Esophagus squamous epithelium (tissue), 5 donors: ENCODE measurements at places on chromosomes 4 and X.

GRCh38 chr4:19128176-19128575, 1106.6 kb upstream of the LCORL start:
- no peak for DNase-seq

GRCh38 chrX:9534686-9535085, 69.8 kb downstream of the TBL1X start:
- no peak for DNase-seq

- no peak for DNase-seq
These were observed 136.9 kb upstream of the VCX start for GRCh38 chrX:7706032-7706431.

- no peak for DNase-seq
These were observed 46.5 kb downstream of the CWH43 start for GRCh38 chr4:49032440-49033161.

- DNase-seq, result no peak
These were observed 134.3 kb upstream of the AP1S2 start for GRCh38 chrX:15988661-15989603.

- DNase-seq, result no peak
These were observed 51.8 kb downstream of the MAP7D3 start for GRCh38 chrX:136199365-136199764.

GRCh38 chrX:13482746-13483541, 86.5 kb upstream of the EGFL6 start:
- DNase-seq, result no peak

DNA sequence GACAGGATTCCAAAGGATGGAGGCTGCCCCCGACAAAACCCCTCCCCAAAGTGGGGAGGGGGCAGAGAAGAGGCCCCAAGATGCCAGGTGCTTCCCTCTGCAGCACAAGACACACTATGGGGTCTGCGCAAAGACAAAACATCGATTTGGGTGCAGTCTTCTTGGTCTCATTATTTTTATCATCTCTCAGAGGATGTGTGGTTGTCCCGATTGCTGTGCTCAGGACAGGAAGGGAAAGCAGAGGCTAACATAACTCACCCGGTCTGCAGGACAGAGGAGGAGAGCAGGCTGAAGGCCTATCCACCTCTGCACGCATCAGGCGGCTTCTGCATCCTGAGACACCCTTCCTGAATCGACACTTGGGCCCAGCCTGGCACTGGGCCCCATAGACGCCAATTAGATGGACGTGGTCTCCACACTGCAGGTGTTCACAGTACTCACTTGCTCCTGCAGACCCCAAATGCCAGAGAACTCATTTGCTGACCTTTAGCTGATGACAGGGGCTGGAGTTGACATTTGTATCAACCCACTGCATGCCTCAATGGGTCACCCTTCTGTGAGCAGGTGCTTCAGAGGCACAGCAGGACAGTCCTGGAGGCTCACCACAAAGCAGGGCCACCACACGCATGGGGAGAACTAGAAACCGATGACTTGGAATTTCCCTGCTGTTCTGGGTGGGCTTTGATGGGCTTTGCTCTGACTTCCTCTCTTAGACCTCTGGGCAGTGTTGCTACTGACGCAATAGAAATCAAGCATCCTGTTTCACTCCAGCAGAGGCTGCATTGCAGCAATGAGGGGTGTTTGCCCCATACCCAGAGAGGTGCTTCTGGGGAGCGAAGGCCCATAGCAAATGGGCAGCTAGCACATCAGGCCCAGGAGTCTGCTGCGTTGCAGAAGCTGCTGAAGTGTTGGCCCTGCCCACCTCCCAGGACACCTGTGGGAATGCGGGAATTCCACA, 96.3 kb upstream of the ENPP6 start:
- no peak for DNase-seq

DNA sequence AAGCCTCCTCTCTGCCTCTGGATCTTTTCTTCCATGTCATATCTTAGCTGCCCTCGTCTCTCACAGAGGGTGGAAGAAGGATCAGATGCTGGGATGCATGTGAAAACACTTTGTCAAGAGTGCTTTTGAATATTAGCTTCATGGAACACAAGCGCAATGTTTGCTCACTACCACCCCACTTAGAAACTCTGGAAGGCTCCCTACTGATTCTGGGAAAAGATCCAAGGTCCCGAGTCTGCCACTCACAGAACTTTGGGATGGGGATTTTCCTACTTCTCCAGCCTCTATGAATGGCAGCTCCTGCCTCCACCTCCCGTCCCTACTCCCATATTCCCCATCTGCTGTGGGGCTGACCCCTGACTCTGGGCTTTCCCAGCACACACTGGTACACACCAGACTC, 40.2 kb upstream of the CRMP1 start:
- no peak for DNase-seq

DNA sequence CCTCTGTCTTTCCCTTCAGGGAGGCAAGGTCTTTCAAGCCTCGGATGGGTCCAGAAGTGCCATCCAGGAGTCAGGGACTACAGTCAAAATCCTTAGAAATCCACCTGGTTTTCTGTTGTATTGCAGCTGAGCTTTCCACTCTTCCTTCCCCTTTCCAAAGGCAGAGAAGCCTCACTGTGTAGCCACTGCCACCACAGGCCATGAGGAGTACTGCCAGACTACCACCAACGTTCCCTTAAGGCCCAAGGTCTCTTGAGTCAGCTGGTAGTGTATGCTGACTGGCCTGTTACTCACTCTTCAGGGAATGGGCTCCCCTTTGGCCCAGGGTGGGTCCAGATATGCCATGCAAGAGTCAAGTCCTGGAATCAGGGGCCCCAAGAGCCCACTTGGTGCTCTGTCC, 1454.1 kb downstream of the PCDH19 start:
- DNase-seq, result no peak

GRCh38 chrX:70754169-70754848, 154.2 kb downstream of the TEX11 start:
- no peak for DNase-seq

DNA sequence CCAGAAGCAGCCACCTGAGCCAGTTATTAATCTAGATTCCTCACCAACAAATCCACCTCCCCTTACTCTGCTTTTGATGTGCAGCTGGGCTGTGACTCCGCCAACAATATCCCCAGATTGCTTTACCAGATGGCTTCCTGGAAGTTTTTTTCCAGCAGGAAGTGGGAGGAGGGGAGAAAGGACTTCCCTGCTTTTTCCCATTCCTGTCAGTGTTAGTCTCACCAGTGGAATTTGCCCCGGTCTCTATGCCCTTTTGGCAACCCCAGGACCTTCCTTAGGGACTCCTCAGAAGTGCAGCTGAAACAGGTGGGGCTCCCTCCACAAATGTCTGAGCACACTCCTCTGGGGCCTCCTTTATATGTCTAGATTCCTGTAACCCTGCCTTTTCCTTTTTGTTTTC, 465.2 kb upstream of the IGFBP7 start:
- no peak for DNase-seq

DNA sequence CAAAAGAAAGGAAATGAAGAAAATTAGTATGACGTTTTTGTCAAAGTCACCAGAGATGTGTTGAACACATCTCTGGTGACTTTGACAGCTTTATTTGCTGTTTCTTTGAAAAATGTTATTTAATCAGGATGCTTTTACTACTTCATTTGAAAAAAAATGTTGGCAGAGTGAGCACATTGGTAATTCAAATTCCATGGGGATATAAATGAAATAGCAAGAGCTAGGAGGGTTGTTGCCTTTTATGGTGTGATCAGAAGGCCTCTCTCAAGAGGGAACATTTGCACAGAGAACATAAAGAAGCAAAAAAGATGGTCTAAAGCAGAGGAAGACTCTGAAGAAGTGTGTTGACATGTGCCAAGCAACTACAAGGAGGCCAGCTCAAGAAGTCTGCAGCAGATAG, 46.6 kb upstream of the CXCL8 start:
- DNase-seq, result no peak

GRCh38 chr4:61727286-61727685, 527.2 kb downstream of the ADGRL3 start:
- no peak for DNase-seq

- no peak for DNase-seq
These were observed 136.2 kb upstream of the BOD1L1 start for GRCh38 chr4:13763707-13764106.

GRCh38 chr4:17286752-17287460, 225.0 kb downstream of the QDPR start:
- no peak for DNase-seq

DNA sequence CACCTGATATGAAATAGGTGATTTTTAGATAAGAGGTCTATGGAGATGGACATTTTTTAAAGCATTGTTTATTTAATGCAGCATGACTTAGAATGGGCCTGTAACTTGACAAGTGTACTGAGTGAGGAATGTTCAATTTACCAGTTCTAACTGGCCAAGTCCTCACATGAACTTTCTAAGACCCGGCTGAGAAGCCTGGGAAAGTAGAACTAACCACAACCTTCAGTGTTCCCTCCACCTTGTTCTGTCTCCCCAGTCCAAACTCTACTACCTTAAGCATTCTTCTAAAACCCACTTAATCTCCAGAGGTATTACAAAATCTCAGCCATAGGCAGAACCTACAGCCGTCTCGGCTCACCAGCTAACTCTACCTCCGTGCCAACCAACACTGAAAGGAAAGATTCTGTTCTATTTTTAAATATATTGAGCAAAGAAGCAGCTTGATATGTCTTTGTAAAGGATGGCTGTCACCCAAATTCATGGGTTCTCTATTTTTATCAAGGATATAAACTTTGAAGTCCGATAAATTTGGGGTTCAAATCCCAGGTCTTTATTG, 6.8 kb downstream of the PPARGC1A start:
- no peak for DNase-seq

DNA sequence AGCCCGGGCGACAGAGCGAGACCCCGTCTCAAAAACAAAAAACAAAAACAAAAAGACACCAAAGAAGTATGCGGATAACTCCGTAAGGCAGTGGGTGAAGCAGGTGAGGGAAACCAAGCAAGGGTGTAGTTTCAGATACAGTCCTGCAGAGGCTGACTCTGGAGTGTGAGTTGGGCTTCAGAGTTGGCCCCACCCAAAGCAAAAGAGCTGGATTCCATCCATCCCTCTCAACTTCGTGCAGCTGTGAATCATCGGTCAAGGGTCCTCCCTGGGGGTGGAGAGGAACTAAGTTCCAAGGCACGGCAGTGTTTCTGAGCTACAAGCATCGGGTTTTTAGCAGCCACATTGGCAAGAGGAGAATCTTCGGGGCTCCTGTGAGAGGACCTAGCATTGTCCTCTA, 43.9 kb upstream of the FAM9A start:
- no peak for DNase-seq

DNA sequence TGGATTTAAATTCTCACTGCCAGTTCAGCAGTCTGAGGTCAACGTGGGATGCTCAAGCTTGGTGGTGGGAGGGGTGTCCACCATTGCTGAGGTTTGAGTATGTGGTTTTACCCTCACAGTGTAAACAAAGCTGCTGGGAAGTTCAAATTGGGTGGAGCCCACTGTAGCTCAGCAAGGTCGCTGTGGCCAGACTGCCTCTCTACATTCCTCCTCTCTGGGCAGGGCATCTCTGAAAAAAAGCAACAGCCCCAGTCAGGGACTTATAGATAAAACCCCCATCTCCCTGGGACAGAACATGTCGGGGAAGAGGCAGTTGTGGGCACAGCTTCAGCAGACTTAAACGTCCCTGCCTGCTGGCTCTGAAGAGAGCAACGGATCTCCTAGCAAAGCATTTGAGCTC, 14.9 kb upstream of the RRAGB start:
- DNase-seq, result no peak

GRCh38 chr4:163087805-163088204, 78.9 kb downstream of the NAF1 start:
- no peak for DNase-seq

GRCh38 chrX:136192135-136192534, 44.8 kb downstream of the FHL1 start:
- no peak for DNase-seq

- no peak for DNase-seq
These were observed 17.8 kb downstream of the TMPRSS11E start for GRCh38 chr4:68465058-68465457.

DNA sequence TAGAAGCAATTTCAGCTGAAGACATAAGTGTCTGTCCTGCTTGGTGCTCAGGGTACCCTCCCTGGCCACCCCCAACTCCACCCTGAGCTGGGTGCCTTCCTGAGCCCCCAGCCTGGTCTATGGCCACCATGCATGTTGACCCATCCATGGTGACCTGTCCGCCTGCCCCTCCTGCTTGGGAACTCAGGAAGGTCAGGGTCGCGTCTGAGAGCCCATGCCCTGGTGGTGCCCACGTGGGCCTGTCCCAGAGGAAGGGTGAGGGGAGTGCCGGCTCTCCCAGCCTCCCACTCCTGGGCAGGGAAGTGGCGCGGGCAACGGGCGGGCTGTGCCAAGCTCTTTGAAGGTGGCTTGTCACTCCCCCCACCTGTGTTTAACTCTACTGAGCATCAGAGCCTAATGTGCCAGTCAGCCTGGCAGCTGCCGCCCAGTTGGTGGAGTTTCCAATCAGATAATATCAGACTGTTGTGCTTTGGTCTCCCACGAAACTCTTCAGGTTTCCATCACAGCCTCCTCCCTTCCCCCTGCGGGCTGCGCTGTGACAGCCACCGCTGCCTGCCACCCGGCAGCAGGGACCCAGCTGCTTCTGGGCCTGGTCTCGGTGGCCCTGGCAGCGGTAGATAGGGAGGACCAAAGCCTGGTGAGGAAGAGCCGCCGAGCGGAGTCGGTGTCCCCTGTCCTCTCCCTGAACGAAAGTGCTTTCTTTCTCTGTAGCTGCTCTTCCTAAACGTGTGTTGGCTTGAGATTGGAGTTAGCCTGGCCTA, 4.8 kb downstream of the SH3BP2 start:
- DNase-seq, result no peak

- no peak for DNase-seq
These were observed 88.4 kb downstream of the LRP2BP start for GRCh38 chr4:185307136-185307950.

- no peak for DNase-seq
These were observed 20.2 kb downstream of the CNGA2 start for GRCh38 chrX:151754641-151755215.

GRCh38 chr4:181301735-181302710, 941.2 kb upstream of the TENM3 start:
- DNase-seq, result no peak

- DNase-seq, result no peak
These were observed 58.8 kb downstream of the LNX1 start for GRCh38 chr4:53532521-53532920.

GRCh38 chr4:25966171-25966570, 52.2 kb downstream of the SMIM20 start:
- no peak for DNase-seq

DNA sequence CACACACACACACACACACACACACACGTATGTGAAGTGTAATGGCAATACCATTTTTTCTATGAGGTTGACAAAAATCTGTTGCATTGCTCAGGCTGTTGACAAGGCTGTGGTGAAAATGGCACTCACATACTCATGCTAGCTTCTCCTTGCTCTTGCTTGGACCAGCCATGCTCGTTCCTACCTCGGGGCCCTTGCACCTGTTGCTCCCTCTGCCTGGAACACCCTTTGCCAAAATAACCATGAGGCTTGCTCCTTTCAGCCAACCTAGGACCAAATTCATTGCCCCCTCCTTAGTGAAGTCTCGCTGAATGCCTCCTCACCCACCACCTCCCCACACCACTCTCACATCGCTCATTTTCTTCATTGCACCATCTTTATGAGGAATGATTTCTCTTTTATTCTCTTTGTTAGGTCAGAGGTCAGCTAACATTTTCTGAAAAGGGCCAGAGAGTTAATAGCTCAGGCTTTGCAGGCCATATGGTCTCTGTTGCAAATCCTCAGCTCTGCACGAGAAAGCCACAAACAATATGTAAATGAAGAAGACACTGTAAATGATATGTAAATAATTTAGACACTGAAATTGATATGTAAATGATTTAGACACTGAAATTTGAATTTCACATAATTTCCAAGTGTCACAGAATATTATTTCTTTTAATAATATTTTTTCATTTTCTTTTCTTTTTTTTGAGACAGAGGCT, 13.3 kb downstream of the SLC38A5 start:
- DNase-seq, result no peak

GRCh38 chr4:56164907-56165306, 216.2 kb downstream of the CEP135 start:
- DNase-seq, result no peak
